ENCODE measurements at places on chromosomes 4 and X. TPM values are rescaled to one million over a fixed set of nuclear protein-coding genes. Genes with fewer than 3 reads are reported as not detected.

DNA sequence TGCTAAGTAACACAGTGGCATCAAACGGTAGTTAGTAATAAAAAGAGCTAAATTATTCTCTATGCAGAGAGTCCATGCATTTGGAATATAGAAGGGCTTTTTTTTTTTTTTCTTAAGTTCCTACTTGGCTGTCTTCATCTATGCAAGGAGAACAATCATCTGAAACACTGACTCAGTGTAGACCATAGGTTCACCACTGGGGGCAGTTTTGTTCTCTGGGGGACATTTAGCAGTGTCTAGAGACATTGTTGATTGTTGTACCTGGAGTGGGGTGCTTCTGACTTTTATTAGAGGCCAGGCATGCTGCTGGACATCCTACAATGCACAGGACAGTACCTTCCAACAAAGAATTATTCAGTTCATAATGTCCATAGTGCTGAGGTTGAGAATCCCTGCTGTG is 41.2 kb downstream of the TMA16 start:
- no peak for DNase-seq

Gene AREG
- total RNA-seq: not detected

- no peak for DNase-seq
Observed at GRCh38 chrX:149121206-149121920, 383.7 kb downstream of the IDS start.

Gene SHROOM4
- 1.7 TPM for total RNA-seq

- no peak for DNase-seq
Observed at GRCh38 chr4:152117933-152118507, 357.2 kb upstream of the GATB start.

Gene ETDA
- not detected for total RNA-seq

Gene UGT2A1
- not detected for total RNA-seq

GRCh38 chrX:30835373-30835772 is 53.7 kb downstream of the TAB3 start:
- DNase-seq: no peak

DNA sequence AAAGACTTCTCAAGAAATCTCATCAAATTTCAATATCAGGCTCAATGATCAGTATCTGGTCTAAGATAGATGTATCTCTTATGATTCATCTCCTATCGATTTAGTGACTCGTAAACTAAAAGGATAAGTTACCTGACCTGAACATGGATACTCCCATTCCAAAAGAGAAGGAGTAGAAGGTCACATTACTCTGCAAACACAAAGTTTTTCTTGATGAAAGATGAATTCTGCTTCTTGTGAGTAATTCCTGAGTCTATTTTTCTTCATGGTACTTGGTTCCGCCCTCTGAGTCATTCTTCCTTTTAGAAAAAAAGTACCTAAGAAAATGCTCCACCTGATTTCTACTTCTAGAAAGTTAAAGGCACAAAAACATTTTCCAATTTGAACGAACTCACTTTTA is 223.1 kb upstream of the SLIT2 start:
- DNase-seq: no peak

GRCh38 chrX:8138252-8138651 is 32.8 kb downstream of the VCX2 start:
- DNase-seq: no peak

Gene SLC25A53
- 12.3 TPM for total RNA-seq

DNA sequence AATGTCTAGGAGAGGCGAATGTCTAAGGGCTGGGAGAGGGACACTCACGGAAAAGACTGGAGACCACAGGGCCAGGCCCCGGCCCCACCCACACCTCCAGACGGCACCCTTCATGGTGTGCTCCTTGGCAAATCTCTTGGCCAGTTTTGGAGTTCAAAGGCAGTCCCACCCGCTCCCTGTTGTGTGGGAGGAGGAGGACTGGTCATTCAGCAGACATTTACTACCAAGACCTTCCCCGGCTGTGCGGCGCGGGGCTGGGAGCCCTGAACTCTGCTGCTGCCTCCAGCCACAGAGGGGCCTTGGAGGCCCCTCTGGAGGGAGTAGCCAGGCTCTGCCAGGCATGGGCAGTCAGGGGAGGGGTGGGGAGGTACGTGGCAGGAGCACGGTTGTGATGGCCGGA is 8.7 kb upstream of the TBC1D14 start:
- no peak for DNase-seq

GRCh38 chr4:98653890-98654867 is 4.2 kb downstream of the TSPAN5 start:
- no peak for DNase-seq

GRCh38 chrX:120452131-120452530 is 17.0 kb downstream of the LAMP2 start:
- DNase-seq: no peak

- no peak for DNase-seq
Observed at GRCh38 chr4:105994061-105994460, 98.8 kb downstream of the NPNT start.

GRCh38 chr4:58138786-58139668 is 1028.8 kb upstream of the IGFBP7 start:
- DNase-seq: no peak

Gene DRP2
- 4.2 TPM for total RNA-seq

- DNase-seq: no peak
Observed at GRCh38 chrX:40174854-40175510, 77.2 kb upstream of the BCOR start.

DNA sequence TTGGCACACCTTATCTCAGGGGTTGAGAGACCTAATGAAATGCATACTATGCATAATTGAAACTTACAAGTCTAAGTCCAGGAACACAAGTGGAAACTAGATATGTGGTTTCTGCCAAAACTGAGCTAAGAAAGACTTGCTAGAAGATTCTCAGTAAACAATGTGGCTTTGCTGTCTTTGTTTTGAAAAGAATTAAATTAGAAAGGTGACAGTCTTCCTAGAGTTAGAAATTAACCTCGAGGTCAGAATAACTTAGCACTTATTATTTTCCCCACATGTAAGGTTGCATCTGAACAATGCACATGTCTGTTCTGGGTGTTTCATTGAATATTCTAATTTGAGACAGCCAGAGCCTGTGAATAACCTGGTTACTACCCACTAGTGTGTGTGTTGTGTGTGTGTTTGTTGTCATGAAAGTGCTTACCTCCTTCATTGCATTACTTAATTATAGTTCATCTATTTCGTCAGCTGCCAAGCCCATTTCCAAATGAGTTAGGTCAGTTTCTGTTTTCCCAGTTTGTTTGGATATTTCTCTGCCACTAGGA is 1.5 kb downstream of the EREG start:
- no peak for DNase-seq

DNA sequence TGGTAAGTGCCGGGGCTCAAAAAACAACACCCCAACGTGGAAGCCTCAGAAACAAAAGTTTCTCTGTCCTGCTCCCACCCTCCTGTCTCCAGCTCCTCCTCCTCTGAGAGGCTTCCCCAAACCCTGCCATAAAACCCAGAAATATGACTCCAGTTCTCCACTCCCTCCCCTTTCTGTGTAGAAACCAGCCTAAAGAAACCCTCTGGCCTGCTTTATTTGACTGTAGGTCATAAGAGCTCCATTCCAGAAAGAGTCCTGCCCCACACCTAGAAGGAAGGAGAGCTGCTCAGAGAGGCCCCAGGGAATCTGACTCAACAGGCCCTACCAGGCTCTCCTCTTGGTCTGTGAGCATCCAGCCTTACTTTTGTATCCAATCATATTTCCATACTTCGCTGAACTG is 872 bp upstream of the S100P start:
- no peak for DNase-seq

DNA sequence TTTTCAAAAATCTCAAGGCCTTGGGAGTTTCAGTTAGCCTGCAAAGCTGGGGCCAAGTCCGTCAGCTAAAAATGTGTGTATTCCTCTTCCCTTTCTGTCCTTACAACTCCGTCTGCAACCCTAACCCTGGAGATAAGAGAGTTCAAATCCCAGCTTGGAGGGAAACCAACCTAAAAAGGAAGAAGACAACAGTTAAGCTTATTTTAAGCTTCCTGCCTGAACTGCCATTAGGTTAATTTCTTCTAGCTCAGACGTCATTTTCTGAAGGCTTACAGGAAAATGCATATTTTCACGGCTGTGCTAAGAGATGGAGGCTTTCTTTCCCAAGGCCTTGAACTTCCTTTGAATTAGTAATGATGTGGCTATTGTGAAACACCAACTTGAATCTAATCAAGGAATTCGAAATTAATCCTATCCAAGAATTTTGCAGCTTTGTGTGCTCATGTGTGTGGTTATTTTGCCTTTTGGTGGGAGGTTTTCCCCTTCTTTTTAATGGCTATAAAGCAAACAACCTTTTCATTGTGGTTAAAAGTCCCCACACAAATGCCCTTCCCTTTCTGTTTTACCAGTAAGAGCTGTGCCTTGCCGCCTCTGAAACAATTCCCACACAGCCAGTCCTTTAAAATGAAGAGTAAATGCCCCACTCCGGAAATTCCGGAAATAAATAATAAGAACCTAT is 103.5 kb downstream of the IRF2 start:
- DNase-seq: no peak

GRCh38 chr4:152021788-152022438 is 261.1 kb upstream of the GATB start:
- peak; percentile 90 for DNase-seq

- no peak for DNase-seq
Observed at GRCh38 chr4:65999518-65999871, 329.2 kb upstream of the EPHA5 start.

DNA sequence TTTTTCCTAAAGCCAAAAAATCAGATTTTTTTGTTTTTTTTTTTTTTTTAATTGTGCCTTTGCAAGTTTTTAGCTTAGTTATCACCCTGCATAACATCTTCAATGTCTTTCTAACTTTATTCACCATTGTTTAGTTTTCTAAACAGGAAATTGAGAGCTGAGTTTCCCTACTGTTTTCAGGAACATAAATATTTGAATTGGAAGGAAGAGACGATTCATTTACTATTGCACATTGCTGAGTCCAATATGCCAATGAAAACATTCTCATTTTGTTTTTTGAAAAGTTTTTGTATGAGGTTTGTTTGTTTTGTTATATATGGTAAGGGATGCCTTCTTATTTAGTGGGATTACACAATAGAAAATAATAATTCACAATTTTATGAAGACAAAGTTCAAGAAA is 148.4 kb downstream of the ANKRD50 start:
- no peak for DNase-seq

DNA sequence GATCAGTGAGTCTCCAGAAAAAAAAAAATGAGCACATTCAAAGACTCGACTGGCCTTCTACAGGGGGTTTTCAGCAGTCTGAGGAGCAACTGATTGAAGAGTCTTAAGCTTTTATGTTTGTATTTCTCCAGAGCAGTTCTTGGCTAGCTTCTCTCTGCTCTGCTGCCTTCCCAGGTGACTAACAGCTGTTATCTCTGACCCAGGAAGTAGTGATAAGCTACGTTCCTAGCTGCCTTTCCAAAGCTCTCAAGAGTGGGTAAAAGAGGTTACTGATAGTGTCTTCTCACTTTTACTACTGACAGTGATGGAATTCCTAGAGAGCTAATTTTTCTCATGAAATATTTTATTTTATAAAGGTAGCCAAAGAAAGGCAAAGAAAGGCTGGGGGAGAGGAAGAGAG is 66.6 kb downstream of the ENOX2 start:
- no peak for DNase-seq

Gene FAM184B
- total RNA-seq: 3.6 TPM

GRCh38 chrX:47172971-47173792 is 20.4 kb upstream of the UBA1 start:
- no peak for DNase-seq

DNA sequence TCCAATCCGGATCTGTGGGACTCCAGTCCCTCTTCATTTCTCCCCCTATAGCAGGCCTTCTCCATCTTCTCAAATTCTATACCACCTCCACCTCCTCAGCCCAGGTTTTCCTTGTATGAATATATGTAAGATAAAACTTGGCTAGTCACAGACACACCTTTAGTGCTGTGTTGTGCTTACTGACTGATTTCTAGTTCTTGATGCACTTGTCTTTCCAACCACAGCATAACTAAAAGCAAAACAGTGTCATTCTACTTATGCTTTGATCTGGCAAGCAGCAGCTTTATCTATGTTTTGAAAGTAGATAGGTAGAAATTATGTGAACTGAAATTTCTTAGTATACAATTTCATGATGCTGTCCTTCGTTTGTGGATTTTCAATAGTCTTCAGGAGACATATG is 47.5 kb downstream of the CCNI start:
- no peak for DNase-seq

- DNase-seq: no peak
Observed at GRCh38 chr4:187612301-187612700, 383.3 kb upstream of the ZFP42 start.

GRCh38 chrX:109872021-109872732 is 130.7 kb upstream of the TMEM164 start:
- DNase-seq: no peak

DNA sequence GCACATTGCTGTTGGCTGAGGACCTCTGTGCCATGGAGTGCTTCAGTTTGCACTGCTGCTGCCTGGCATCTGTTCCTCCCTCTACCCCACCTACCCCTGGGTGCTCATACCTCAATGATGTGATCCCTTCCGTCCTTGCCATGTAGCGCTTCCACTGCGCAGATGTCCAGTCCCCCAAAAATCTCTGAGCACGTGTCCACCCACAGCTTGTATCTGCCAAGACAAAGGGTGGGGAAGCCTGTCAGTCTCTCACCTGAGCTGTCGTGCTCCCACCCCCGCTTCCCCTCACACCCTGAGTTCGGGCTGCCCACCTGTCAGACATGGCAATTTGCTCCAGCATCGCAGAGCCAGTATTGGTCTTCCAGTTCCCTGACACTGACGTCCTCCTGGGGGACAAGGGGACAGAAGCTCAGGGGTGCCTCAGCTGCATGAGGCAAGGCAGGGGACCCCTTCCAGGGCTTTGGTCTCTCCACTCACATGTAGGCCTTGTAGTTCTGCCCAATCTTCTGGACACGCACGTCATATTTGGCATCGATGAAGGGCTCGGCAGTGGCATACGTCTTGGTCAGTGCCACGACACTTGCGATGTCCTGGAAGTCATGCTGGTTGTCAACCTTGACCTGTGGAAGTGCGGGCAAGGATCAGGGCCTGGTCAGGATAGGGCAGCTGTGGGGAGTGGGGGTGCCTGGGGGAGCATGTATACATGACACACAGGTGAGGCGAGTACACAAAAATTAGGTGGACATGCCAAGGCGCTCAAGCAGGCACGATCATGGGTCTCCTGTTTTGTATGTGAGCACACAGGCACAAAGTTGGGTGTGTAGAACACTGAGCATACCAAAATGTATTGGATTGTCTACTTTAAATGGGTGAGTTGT is 6.0 kb upstream of the TIMP1 start:
- DNase-seq: no peak

GRCh38 chr4:150569998-150570535 is 11.9 kb upstream of the MAB21L2 start:
- DNase-seq: no peak

DNA sequence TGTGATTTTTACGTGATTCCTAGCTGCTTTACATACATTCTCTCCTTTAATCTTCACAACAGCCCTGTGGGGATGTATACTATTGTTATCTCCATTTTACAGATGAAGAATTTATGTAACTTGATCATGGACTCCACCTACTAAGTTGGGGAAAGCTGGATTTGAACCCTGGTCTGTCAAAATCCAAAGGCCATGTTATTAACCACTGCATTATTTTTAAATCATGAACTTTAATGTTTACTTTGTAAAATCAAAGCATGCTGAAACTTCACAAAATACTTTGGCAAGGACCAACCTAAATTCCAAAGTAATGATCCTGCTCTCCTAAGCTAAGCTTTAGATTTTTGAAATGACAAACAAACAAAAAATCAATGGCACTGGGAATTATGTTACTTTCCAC is 26.1 kb downstream of the FAM47E start:
- no peak for DNase-seq

GRCh38 chr4:72567821-72568675 is 973 bp downstream of the ADAMTS3 start:
- peak; percentile 14 for DNase-seq

GRCh38 chr4:26160591-26160990 is 160.2 kb upstream of the RBPJ start:
- DNase-seq: no peak

Gene DGAT2L6
- total RNA-seq: not detected
